M059J (cell line): ENCODE measurements at places on chromosomes 3 and 15.

- DNase-seq = no peak
Observed at GRCh38 chr3:116667791-116668190, 41.8 kb upstream of the TUSC7 start.

GRCh38 chr15:85398822-85399221 lies 18.4 kb downstream of the AKAP13 start:
- no peak for DNase-seq

- DNase-seq = no peak
Observed at GRCh38 chr3:63032881-63033280, 157.7 kb upstream of the CADPS start.

GRCh38 chr3:172905451-172905850 lies 154.9 kb downstream of the ECT2 start:
- no peak for DNase-seq

DNA sequence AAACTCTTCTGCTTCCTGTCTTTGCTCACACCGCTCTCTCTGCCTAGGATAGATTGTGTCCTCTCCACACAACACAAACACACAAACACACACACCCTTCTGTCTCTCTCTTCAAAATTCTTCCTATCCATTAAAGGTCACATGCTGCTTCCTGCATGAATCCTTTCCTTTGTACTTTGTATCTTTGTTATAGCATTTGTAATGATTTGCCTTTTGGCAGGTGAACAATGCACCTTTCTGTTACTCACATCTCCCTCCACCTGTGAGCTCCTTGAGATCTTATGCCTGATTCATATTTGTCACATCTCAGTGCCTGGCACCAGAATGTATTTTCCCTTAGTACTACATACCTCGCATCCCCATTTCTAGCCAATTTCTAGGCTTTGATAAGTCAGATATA lies 251.4 kb upstream of the UMPS start:
- no peak for DNase-seq

GRCh38 chr3:116127464-116127863 lies 317.8 kb downstream of the LSAMP start:
- DNase-seq = no peak

DNA sequence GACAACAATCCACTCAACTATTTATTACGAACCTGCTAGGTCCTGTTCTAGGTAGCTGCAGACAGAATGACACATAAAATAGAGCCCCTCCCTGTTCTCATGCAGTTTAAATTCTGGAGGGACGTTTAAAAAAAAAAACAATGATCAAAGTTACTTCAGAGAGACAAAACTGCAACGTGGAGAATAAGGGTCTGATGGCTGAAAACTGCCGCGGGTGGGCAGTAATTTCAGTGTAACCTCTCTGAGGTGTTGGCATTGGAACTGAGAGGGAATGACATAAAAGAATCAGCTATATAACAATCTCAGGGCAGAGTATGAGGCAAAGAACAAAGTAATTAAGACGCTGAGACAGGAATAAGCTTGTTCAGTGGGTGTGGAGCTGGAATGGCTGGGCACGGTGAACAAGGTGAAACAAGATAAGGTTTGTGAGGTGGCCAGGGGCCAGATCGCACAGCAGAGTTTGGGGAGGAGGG lies 19.5 kb downstream of the TBL1XR1 start:
- DNase-seq = no peak

- peak; percentile 79 for DNase-seq
Observed at GRCh38 chr3:37262816-37263393, 88.5 kb upstream of the LRRFIP2 start.

- no peak for DNase-seq
Observed at GRCh38 chr3:14948609-14949038, 1.2 kb downstream of the NR2C2 start.

DNA sequence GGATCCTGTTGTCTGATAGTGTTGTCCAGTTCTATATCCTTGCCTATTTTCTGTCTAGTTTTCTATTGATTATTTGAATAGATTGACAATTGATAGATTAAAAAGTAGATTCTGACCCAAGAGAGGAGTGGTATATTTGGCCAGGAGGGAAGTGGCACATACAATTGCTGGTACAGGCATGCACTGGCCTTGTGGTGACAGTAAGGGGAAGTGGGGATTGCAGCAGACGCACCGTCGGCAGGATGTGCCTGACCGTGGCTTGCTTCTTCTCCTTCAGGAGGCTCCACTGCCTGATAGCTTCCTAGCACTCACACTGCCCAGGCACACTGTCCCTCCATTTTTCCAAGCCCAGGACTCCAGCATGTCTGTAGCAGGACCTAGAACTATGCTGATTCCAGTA lies 10.5 kb downstream of the GABRG3 start:
- DNase-seq = no peak

DNA sequence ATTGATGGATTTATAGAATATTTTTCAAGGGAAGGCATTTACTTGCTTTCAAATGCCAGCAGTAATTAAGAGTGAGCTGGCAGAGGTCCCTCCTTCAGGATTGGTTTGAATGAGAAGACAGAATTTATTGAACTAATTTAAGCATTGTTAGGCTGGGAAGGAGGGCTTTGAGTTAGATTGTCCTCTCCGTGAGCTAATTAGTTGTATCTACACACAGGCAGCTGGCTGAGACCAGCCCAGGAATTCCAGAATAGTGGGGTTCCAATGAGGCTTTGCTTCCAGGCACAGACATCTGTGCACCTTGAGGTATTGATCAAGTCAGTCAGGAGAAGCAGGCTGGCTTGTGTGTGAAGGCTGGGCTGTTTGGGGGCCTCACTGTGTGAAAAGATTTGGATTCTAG lies 124.0 kb upstream of the WNT5A start:
- DNase-seq = no peak

DNA sequence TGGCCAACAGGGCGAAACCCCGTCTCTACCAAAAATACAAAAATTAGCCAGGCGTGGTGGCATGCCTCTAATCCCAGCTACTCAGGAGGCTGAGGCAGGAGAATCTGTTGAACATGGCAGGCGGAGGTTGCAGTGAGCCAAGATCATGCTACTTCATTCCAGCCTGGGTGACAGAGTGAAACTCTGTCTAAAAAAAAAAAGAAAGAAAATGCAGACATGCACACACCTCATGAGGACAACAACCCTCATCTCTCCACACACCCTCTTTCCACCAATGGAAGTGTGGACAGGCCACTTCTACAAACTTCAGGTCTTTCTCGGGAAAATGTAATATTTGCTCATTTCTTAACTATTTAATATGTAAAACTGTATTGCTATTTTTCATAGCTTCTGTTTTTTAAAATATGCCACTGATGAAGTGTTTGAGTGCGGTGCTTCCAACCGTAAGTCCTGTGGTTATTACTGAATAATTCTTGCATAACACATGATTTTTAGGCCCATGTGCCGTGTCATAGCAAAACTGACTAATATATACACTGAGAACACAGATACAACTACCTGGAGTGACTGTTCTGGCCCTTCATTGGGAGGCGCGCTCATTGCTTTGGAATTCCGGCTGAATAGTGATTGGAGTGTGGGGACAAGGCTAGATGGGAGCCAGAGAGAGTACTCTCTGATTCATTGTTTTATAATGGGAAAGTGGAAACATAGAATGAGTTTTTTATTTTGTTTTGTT lies 23.1 kb downstream of the LRRC31 start:
- peak; percentile 95 for DNase-seq

- DNase-seq = peak; percentile 45
Observed at GRCh38 chr3:149378478-149379309, 1.2 kb upstream of the TM4SF1 start.

DNA sequence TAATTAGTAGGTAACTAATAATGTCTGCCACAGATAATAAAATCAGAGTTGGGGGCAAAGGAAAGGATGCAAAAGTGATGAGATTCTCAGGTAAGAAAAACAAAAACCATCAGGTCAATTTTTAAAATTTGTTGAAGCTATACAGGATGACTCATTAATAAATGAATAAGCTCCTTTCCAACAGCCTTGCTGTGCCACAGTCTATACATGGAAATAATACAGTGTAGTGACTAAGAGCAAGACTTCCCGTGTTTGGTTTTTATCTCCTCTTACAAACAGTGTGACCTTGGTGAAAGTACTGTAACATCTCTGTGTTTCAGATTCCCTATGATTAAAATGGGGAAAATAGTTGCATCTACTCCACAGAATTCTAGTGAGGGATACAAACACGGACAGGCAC lies 331.6 kb downstream of the PYDC2 start:
- DNase-seq = peak; percentile 58

GRCh38 chr3:45992133-45992729 lies 3.4 kb downstream of the FYCO1 start:
- DNase-seq = no peak

GRCh38 chr15:98769867-98770266 lies 121.5 kb downstream of the IGF1R start:
- no peak for DNase-seq

- DNase-seq = no peak
Observed at GRCh38 chr15:57297630-57298029, 78.7 kb upstream of the CGNL1 start.

GRCh38 chr3:95235916-95236315 lies 1173.1 kb downstream of the NSUN3 start:
- DNase-seq = no peak

DNA sequence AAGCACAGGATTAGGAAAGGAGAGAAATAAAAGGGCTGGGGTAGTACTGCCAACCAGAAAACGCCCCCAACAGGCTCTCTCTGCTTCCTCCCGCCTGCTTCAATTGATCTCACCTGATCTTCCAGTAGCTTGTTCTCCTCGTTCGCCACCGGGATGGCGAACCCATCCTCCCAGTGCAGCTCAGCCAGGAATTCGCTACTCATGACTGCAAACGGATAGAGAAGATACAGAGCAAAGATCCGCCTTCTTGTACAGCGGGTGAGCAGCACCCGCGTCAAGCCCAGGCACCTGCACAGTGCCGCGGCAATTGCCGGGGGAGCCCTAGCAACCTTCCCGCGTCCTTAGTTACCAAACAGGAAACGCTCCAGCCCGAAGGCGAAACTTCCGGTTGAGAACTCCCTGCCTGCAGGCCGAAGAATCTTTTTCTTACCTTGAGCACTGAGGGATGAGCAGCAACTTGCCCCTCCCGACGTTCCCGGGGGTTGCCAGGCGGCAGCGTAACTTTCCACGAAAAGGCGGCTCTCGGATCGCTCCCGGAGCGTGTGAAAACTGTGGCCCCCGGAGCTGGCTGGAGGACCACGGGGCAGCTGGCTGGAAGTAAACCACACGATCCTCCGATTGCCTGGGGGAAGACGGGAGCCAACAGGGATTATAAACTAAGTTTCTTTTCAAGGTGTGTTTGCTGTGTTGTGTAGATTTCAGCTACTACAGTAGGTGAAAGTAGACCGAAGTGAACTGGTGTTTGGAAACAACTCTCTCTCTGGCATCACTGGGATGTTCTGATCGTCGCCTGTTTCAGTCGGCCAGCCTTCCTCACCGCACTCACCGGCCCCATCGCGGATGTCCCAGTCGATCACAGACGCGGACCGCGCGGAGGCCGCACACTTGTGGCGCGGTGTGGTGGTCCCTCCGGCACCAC lies at the start of gene CCDC39:
Gene CCDC39 (minus strand): TSS at position 312 of the 919 bp plus-strand sequence. CDS start 109 bp downstream, at position 203.
- peak; percentile 76 for DNase-seq

- peak; percentile 96 for DNase-seq
Observed at GRCh38 chr3:197490098-197491058, 65.4 kb downstream of the BDH1 start.

- DNase-seq = no peak
Observed at GRCh38 chr15:64717735-64718495, 57.5 kb downstream of the RBPMS2 start.

DNA sequence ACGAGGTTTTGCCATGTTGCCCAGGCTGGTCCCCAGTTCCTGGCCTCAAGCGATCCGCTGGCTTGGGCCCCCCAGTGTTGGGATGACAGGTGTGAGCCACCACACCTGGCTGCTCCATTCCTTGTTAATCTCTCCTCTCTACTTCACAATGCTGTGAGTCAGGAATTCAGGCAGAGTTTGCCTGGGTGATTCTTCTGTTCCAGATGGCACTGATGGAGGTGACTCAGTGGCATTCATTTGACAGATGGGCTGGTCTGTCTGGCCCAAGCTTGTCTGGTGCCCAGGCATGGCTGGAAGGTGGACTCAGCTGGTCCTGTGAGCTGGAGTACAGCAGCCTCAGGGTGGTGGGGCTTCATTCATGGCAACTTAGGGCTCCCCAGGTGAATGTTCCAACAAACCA lies 43.2 kb downstream of the SLC6A20 start:
- no peak for DNase-seq

GRCh38 chr15:70539409-70539808 lies 223.9 kb downstream of the UACA start:
- no peak for DNase-seq

- DNase-seq = no peak
Observed at GRCh38 chr3:4163011-4163410, 140.2 kb upstream of the SETMAR start.

GRCh38 chr3:5463991-5464390 lies 276.5 kb downstream of the EDEM1 start:
- DNase-seq = no peak

GRCh38 chr3:113354307-113354706 lies 87.0 kb downstream of the CFAP44 start:
- peak; percentile 42 for DNase-seq
